Neural crest cell (in vitro differentiated cells): ENCODE measurements at places on chromosomes 2 and 18. TPM values are rescaled to one million over a fixed set of nuclear protein-coding genes. Genes with fewer than 3 reads are reported as not detected.

- no peak for DNase-seq
Measured at GRCh38 chr2:222651718-222652418, 4.0 kb downstream of the FARSB start.

DNA sequence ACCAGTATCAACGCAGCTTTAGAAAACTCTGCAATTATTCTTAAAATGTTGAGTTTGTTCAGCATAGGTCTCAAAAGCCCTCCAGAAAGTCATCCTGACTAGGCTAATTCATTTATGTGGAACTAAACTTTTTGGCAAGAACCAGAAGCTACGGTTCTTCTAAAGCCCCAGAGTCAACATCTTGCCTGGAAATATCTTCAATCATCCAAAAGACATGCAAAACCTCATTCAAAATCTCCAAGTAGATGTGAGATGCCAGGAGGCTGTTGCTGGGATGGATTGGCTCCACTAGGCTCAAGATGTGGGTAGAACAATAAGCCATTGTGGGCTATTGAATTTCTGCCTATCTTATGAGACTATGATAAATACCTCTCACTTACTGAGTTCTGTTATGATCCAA, 2.1 kb upstream of the SCG2 start:
- DNase-seq, result no peak

- no peak for DNase-seq
Measured at GRCh38 chr2:177572236-177572671, 179.7 kb downstream of the AGPS start.

DNA sequence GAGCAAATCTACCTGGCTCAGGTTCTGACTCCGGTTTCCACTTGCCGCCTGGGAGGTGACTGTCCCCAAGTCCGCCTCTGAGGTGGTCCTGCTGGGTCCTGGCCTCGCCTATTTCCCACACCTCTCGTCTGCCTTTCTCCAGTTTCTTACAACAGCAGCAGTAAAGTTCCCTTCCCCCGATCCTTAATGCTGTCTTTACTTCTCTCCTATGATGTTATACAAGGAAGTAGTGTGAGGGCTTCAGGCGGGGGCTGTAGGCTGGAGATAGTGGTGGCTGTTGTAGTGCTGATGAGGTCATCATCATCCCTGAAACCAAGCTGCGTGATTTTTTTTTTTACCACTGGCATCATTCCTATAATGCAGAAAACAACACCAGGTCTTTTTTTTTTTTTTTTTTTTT, 18.9 kb downstream of the TGIF1 start:
- no peak for DNase-seq

Gene RTTN
- total RNA-seq, result 31.7 and 34.8 TPM in 2 replicates

Gene CMPK2
- total RNA-seq, result 2.2 and 3.3 TPM in 2 replicates
